ENCODE measurements at places on chromosomes 5 and 9.

GRCh38 chr5:87054821-87055220 lies 212.9 kb upstream of the RASA1 start:
- DNase-seq, result no peak

- no peak for DNase-seq
Measured at GRCh38 chr5:100402071-100402470, 133.1 kb upstream of the FAM174A start.

- DNase-seq, result no peak
Measured at GRCh38 chr9:84780385-84780784, 110.9 kb downstream of the NTRK2 start.

GRCh38 chr9:32991897-32992594 lies 9.4 kb downstream of the APTX start:
- DNase-seq, result no peak

DNA sequence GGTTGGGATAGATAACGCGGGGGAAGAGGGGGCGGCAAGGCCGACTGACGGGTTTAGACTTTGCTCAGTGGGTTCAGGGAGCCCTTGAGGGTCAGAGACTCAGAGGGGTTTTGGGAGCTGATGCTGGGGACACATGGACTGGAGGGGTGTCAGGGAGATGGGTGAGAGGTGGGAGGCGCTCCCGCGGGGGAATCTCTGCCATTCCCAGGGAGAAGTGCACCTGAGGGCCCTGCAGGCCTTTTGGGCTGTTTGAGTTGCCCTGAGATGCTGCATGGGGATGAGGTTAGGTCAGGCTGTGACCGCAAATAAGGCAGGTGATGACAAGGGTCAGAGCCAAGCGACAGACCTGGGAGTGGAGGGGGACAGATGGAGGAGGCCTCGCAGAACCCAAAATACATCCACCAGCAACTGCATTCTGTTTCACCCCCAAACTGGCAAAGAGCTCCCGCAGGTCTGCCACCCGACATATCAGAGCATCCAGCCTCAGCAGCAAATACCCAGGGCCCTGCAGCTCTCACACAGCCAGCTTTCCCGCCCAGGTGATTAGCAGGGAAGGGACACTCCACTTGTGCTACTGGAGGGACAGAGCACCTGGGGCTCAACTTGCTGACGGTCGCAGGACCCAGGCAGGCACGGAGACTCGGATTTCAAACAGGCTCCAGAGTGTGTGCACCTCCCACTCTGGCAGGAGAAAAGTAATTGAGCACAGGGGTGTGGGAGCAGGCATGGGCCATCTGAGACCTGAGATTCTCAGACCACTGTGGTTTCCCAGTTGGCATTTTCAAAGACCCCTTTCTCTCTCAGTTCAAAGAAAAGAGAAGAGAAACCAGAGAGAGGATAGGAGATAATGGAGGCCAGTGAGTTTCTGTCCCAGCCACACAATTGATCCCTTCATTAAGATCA lies 26.4 kb downstream of the TMOD1 start:
- no peak for DNase-seq

DNA sequence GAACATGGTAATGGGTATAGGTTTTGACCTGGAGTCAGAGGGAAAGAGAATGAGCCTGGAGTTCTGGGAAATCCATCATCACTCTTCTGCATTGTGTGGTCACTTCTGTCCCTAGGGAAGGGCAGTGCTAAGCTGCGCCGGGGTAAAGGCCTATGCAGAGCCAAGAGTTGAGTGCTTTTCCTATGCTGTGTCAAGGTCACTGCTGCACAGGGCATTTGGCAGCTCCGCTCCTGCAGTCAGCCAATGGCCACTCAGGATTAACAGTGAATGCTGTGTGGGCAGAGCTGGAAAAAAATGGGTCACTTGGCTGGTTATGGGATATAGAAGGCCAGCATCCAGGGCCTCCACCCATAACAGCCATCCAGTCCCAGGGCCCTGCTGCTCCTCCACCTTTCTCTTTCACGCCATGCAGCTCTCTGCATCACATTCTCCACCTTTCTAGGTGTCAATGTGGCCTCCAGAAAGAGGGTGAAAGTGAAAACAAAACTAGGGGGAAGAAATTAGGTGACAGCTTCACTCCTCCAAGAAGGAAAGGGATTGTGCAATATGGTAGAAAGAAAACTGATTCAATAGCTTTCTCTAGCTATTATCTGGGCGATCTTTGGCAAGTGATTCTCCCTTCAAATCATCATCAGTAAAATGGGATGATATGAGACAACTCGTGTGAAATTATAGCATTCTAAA lies 279.3 kb upstream of the ANKRD55 start:
- no peak for DNase-seq

DNA sequence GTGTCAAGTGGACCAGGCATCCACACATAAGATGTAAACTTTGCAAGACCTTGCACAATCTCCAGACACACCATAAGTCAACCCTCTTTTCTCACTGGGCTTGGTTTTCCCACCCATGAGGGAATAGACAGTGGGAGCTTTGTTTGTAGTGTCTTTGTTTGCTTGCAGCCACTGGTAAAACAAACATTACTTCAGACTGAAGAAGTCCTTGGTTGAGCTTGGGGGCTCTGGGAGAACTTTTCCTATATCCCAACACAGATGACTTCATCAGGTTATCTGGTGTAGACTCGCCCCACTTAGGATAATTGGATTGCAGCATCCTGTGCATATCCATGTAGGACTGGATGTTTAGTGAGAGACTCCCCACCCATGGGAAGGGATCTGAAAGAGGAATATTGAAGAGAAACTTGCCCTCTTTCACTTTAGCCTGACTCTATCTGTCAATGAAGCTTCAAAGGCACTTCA lies 11.5 kb upstream of the ADGRV1 start:
- no peak for DNase-seq

- no peak for DNase-seq
Measured at GRCh38 chr5:42374679-42375273, 48.5 kb upstream of the GHR start.

GRCh38 chr9:27591093-27591492 lies 17.8 kb upstream of the C9orf72 start:
- no peak for DNase-seq

GRCh38 chr9:114478871-114479270 lies 26.4 kb downstream of the WHRN start:
- no peak for DNase-seq

DNA sequence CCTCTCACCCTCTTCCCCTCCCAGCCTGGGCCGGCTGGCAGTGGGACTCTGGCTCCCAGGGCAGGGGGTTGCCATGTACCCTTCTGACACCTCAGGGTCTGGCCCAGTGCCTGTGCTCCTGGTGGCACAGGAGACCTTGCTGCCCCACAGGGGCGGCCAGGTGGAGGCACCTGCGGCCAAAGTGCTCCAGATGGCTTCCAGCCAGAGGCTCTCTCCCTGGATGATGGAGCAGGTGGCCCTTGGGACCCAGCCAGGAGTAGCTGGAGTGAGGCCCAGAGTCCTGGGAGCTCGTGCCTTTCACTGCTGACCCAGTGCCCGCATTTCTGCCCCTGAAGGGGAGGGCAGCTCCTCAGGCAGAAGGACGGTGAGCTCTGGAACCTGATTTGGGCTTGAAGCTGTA lies 87.3 kb downstream of the NTNG2 start:
- no peak for DNase-seq

DNA sequence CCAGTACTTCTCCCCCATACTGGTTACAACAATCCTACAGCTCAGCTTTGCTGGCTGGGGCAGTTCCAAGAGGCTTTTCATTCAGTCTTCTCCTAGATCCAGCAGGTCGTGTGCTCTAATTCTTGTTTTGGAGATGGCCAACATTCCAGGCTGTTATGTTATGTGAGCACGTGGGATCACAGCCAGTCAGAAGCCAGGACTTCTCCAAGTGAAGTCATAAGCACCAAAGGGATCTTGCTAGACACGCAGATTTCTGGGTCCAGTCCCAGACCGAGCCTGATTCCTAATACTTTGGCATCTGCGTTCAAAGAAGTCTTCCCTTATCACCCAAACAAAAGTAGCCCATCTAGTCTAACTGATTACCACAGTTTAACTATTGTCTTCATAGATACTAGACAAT lies 1.4 kb upstream of the LARP1 start:
- no peak for DNase-seq

GRCh38 chr9:95834281-95834907 lies 41.1 kb upstream of the ERCC6L2 start:
- no peak for DNase-seq

- DNase-seq, result no peak
Measured at GRCh38 chr5:142150431-142150830, 41.9 kb downstream of the NDFIP1 start.

- no peak for DNase-seq
Measured at GRCh38 chr9:121607434-121608167, 43.8 kb upstream of the DAB2IP start.

GRCh38 chr5:163540696-163541095 lies 35.3 kb downstream of the MAT2B start:
- DNase-seq, result no peak

DNA sequence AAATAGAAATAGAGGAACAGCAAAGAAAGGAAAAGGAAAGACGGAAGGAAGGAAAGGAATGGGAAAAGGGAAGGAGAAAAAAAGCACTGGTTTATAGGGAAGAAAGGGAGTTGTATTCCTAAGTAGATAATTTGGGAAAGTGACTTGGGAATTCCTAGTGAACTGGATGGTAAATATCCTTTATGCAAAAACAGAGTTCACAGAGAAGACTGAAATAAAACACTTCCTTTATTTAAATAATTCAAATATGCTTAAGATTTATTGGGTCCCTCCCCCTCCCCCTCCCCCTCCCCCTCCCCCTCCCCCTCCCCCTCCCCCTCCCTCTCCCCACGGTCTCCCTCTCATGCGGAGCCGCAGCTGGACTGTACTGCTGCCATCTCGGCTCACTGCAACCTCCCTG lies 69.4 kb downstream of the PJA2 start:
- DNase-seq, result no peak

- DNase-seq, result no peak
Measured at GRCh38 chr9:13189362-13189761, 90.1 kb downstream of the MPDZ start.

- no peak for DNase-seq
Measured at GRCh38 chr5:8417316-8418048, 548.5 kb downstream of the MTRR start.

DNA sequence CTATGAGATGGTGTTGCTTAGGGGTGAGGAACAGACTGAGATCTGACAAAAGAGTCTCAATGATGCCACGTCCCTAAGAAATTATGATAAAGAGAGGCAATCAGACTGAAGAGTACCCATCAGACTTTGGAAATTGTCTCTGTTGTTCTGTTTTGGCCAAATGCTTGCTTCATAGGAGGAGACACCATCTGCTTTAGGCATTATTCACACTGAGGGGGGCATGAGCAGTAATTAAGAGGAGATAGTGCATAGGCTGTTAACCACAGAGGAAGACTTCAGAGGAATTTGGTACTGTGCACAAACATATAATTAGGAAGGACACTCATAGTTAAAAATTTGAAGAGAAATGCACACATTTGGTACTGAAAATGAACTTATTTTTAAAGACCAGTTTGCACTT lies 190.7 kb downstream of the FAM170A start:
- DNase-seq, result no peak

- no peak for DNase-seq
Measured at GRCh38 chr9:27188426-27188825, 79.4 kb downstream of the TEK start.

DNA sequence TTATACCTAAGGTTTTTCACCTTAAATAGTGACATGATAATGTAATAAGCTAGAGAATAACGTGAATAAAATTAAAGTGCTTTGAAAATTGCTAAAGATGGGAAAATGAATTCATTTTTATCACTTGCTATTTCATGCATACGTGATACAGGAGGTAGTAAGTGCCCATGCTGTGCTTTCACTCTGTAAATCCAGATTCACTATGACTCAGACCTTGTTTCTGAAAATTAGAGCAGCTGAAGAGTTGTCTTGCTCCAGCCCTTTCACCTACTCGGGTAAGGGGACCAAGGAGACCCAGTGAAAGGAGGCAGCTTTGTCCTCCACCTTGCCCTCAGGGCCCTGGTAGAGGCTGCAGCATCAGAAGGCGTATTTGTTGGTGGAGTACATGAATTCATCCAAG lies 87.9 kb downstream of the ANKH start:
- DNase-seq, result no peak

DNA sequence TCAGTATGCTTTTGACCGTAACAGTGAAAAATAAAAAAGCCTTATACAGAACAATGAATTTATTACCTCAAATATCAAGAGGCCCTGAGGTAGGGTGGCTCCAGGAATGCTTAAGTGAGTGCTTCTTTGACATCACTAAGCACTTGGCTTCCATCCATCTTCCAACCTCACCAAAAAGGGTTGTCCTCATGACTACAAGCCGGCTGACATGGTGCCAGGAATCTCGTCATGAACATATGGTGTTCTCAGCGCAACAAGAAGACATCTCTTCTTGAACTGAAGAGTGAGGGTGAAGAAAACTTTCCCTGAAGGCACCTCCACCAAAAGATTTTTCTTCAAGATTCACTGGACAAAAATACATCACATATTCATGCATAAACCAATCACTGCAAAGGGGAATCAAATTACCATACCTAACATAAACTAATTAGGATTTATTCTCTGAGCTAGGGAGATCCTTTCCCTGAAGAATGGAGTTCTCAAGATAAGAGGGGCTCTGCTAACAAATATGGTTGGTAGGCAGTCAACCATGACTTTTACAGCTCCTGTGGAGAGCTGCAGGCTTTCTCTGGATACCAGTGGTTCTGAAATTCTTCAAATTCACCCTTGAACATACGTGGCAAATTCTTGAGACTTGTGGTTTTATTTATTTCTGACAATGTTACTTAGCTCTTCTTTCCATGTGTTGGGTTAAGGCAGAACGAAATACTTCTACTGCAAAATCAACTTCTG lies 49.5 kb downstream of the AGXT2 start:
- DNase-seq, result no peak

DNA sequence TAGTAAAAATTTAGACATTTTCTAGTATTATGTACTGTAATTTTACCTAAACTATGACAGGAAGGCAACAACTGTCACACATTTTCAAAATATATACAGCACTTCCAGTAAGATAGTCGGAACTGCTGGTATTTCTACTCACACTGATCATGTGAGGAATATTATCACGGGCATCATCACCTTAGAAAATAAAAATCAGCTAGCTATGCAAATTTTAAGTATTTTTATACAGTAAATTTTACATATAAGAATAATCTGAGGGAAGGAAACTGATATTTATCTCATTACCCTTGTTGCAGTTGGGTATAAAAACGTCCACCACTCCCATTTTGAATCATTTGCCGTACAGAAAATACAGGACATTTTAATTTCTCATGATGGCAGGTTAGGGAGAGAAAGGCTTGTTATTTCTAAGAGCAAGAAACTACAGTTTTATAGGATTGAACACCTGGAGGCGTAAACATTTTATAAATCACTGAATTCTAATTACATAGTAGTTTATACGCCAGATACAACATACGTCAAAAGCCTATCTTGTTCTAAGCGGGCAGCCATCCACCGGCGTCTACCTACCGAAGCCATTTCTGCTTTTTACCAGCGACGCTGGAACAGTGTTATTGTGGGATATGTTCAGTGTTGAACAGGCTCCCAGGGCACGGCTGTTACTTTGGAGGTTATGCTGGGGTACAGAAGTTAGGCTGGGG lies 729 bp upstream of the TNPO1 start:
- no peak for DNase-seq
